Left cardiac atrium (tissue), 4 donors: ENCODE measurements at places on chromosomes 6 and 20. TPM values are rescaled to one million over a fixed set of nuclear protein-coding genes. Genes with fewer than 3 reads are reported as not detected.

DNA sequence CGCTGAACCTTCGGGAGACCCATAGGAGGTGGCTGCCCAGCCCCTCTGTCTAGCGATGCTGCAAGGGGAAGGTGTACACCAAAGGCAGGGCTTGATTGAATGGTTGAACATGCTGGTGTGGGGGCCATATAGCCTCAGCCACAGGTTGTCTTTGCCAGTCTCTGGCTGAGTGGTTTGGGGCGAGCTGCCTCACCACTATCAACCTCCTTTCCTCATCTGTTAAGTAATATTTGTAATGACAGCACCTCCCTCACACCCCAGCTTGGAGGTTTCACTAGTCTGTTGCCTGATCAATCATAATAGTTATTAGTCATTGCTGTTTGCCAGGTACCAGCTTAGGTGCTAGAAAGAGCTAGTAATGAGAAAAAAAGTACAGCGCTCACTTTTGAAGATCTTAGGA is 11.8 kb upstream of the ZNF831 start:
- DNase-seq = no peak

DNA sequence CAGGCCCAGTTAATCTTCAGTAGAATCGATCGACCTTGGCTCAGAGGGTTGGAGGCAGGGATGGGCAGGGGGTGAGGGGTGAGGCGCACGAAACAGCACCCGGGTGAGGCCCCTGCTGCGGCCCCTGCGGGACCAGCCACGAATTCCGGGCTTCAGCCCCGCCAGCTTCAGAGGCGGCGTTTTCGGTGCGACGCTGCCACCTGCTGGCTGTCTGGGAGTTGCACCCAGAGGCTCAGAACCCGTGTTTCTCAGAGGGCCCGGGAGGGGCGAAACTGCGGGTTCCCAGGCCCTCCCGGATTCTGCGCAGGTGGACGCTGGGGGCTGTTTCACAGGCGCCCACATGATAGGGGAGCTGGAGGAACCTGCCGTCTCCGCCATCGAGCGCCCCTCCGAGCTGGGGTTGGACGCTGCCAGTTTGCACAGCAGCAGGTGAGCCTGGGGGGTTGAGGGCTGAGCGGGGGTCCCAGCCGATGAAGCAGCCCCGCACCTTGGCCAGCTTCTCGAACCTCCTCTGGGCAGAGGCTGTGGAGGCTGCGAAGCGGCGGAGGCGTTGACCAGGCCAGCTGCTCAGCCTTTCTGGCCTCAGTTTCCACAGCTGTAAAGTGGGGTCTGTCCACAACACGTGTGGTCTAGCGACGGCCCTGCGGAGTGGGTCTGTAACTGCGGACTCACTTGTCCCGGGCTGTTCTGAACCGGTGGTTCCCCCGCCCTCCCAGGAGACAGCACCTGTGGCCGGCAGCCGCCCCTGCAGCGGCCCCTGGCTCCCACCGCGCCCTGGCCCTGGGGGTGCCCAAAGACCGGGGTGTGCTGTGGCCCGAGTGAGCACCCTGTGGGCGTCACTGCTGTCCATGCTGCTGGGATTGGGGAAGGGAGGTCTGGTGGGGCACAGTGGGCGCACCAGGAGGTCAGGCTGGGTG is 2.5 kb upstream of the BHLHE23 start:
- peak; percentile 77 for DNase-seq

- no peak for DNase-seq
These were observed 56.5 kb downstream of the ARMC2 start for GRCh38 chr6:108904741-108905140.

- no peak for DNase-seq
These were observed 193.0 kb downstream of the FOXC1 start for GRCh38 chr6:1802491-1803395.

DNA sequence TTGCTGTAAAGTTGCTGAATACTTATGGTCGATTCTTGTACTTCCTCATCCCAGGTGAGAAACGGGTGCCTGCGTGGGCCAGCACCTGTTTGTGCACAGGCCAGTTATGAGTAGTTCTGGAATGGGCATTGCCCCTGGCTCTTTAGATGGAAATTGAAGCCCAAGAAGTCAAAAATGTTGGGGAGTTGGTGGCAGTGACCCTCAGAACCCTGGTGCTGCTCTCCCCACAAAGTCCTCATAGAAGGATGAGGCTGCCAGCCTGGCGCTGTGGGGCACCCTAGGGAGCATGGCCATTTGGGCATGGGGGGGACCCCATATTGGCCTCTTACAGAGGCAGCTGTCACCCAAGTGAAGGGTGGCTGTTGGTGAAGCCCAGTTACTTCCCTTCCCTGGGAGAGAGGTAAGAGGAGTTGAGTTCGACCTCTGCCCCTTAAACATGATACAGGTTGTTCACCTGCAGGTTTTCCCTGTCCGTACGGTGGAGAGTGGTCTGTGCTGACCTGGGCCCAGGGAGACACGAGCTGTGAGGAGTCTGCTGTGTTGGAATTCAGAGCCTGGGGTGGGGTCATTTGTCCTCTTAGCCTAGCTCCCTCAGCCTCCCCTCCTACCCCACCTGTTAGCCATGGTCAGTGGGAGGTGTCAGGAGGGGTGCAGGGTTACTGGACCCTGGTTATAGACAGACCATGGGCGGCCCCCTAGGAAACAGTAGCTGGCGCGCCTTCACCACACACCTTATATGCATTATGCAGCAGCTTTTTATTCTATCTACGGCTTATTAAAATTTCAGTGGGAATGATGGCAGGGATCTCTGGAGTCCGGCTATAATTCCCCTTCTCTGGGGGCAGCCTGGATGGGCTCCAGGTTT is 4.9 kb downstream of the HMGA1 start:
- DNase-seq = no peak

- DNase-seq = no peak
These were observed 298.2 kb downstream of the SAMD5 start for GRCh38 chr6:147806697-147807096.

DNA sequence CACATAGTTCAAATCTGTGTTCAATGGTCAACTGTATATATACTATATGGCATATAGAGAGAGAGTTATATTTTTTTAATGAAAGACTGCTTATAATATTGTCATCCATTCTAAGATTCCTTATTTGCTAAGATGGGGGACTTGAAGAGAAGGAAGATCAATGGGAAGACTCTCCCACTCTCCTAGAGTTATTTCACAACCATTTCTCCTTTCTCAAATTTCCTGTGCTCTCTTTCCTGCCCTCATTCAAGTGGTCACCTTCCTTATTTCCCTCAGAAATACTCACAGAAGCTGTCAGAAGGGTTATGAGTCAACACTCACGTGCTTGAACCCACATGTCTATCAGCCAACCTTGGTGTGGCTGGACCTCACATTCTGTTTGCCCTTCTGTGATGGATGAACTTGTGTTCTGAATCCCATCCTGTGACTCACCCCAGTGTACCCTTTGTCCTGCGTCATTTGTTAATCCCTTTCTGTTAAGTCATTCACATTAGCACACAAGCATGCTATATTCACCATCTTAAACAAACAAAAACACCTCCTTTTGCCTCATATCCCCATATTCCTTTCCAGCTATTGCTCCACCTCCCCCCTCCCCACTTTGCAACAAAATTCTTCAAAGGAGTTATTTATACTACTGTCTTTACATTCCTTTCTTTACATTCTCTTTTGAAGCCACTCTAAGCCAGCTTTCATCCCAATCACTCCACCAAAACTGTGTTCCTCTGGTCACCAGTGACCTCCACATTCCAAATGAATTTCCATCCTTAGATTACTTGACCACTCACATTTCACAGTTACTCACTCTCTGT is 279.3 kb upstream of the TCF21 start:
- no peak for DNase-seq

Gene C6orf15
- not detected for total RNA-seq

Gene CD40
- 11.1 TPM for total RNA-seq

Gene MUCL3
- total RNA-seq = not detected
